ENCODE measurements at places on chromosomes 6 and 20. TPM values are rescaled to one million over a fixed set of nuclear protein-coding genes. Genes with fewer than 3 reads are reported as not detected.

DNA sequence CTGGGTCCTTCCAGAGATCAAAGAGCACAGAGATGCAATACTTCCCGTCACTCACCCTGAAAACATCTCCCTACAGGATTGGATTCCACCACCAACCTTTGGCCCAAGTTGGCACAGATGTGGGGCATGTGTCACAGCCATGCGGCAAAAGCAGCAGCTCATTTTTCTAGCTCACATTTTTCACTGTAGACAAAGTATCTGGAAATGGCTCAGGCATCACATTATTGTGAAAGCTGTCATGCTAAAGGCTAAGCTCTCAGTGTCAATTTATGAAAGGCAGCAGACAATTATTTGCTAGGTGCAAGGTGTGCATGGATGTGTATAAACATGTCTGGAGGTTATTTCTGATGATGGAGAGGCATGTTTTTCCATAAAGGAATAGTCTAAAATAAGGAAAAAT is 248.8 kb upstream of the PRND start:
- no peaks in the 10 kb centered on the region for H3K36me3 ChIP-seq
- no peak overlapping the region for H3K4me3 ChIP-seq
- no peaks in the 10 kb centered on the region for H3K27me3 ChIP-seq
- H3K4me1 ChIP-seq, result no peaks in the 10 kb centered on the region
- H3K27ac ChIP-seq, result no peak overlapping the region

- H3K4me1 ChIP-seq, result no peaks in the 10 kb centered on the region
- no peak overlapping the region for H3K27ac ChIP-seq
- no peaks in the 10 kb centered on the region for H3K27me3 ChIP-seq
- no peak for DNase-seq
- no peak overlapping the region for H3K4me3 ChIP-seq
- H3K36me3 ChIP-seq, result no peaks in the 10 kb centered on the region
Observed at GRCh38 chr6:6837541-6838080, 249.1 kb downstream of the LY86 start.

- no peaks in the 10 kb centered on the region for H3K27me3 ChIP-seq
- no peak overlapping the region for H3K27ac ChIP-seq
- DNase-seq, result no peak
- no peak overlapping the region for H3K4me3 ChIP-seq
- peaks cover 5% of the 10 kb centered on the region for H3K4me1 ChIP-seq
Observed at GRCh38 chr6:83047065-83047754, 18.4 kb downstream of the UBE3D start.

DNA sequence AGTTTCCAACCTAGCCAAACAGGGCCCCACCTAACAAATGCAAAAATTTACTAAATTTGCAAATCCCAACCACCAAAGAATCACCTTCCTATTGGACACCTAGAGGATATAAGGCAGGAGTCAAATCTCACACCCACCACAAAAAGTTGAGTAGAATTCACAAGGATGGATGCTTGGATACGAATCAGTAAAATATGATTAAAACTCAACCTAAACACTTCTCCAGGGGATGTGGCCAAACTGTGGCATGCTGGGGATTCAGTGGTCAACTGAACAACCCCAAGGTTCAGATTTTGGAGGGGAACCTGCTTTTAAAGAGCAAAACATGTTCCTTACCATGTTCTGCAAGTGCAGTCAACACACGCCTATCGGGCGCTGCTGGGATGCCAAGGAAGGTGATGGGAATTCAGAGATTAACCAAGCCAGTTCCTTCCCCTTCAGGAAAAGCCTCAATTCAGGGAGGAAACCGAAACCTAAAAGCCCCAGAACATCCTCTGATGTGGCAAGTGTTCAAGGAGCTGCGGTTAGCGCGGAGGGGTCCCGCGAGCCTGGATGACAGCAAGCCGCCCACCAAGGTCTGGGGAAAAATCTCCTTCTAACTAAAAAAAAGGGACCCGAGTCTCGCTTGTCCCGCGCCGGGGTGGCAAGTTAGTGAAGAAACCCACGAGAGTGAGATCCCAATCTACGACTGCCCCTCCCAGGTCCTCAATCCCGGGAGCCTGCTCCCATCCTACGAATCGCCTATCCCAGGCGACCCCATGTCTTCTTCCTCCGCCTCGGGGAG is 902 bp downstream of the SAMHD1 start:
- peak overlapping the region; percentile 89 for H3K4me3 ChIP-seq
- H3K36me3 ChIP-seq, result no peaks in the 10 kb centered on the region
- peaks cover 33% of the 10 kb centered on the region for H3K4me1 ChIP-seq
- no peak for DNase-seq
- peak overlapping the region; percentile 81 for H3K27ac ChIP-seq

- H3K4me1 ChIP-seq, result peaks cover 33% of the 10 kb centered on the region
- H3K27me3 ChIP-seq, result no peaks in the 10 kb centered on the region
Observed at GRCh38 chr6:145960918-145961589, 3.1 kb downstream of the SHPRH start.

- H3K4me1 ChIP-seq, result peaks cover 3% of the 10 kb centered on the region
- H3K27ac ChIP-seq, result no peak overlapping the region
- no peaks in the 10 kb centered on the region for H3K27me3 ChIP-seq
- no peaks in the 10 kb centered on the region for H3K36me3 ChIP-seq
Observed at GRCh38 chr20:24723186-24723585, 225.9 kb upstream of the CST7 start.

GRCh38 chr6:90197854-90198496 is 98.7 kb downstream of the BACH2 start:
- peaks cover 67% of the 10 kb centered on the region for H3K4me1 ChIP-seq
- no peak overlapping the region for H3K4me3 ChIP-seq
- peak; percentile 67 for DNase-seq

DNA sequence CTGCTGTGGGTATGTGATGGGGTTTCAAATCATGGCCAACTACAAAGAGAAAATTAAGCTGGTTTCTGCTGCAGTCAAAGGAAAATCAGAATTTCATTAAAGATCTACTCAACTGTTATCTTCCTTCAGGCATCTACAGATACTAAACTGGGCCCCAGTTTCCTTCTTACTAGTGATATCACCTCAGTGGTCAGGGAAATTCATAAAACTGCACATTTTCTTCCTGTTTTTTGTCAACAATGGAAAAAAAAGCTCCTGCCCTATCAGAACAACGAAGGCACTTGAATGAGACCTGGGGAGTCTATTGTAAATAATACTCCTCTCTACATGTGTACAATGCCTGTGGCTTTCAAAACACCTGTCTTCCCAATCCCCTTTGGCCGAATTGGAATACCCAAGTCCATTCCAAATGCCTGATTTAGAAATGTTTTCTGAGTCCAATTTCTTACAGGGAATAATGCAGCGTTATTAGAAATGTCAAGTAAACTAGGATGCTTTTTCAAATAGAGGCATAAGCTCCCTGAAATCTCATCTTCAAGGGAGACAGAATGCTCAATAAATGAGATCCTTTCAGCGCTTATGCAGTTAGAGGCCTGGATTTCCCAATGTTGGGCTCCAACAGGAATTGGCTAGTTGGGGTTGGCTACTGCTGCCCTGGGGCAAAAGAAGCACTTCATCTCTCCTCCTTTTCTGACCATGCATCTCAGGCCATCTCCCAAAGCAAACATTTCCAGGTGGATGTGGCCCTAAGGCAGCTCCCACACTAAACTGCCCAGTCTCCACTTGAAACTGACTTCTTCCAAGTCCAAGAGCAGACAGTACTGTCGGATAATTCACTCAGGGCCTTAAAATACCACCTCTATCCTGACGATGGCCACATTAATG is 143.3 kb downstream of the NFATC2 start:
- no peak overlapping the region for H3K27ac ChIP-seq
- H3K4me1 ChIP-seq, result peaks cover 40% of the 10 kb centered on the region
- no peak overlapping the region for H3K4me3 ChIP-seq

DNA sequence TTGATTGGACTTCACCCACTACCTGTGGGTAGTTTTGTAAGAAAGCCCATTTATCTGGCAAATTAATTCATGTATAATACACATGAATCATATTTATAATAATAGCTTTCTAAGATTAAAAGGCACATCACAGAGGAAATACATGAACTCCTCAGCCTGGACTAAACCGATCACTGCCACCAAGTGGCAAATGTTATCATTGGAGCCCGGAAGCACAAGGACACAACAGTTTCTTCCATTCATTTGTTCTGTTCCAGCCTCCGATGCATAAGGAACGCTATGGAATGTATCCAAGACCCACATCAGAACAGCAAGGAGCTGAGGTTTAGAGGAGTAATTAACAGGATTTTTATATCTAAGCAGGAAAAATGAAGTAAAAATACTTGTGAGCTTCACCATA is 13.9 kb upstream of the IPCEF1 start:
- DNase-seq, result no peak
- no peaks in the 10 kb centered on the region for H3K27me3 ChIP-seq
- H3K4me1 ChIP-seq, result no peaks in the 10 kb centered on the region
- H3K27ac ChIP-seq, result no peak overlapping the region
- no peaks in the 10 kb centered on the region for H3K36me3 ChIP-seq
- no peak overlapping the region for H3K4me3 ChIP-seq

DNA sequence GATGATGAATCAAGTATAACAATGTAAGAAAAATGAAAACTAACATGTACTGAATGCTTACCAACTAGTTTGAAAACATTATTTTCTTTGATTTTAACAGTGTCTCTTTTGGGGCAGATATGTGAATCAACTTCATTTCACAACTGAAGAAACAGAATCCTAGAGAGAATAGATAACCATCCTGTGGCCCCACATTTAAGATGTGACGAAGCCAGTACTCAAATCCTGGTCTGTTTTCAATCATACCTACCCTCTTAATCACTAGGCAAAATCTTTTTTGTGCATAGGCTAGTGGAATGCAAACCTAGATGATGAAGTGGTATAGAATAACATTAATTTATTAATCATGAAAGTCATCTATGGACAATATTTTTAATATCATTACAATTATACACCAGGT is 371.6 kb upstream of the EPHA7 start:
- H3K4me1 ChIP-seq, result no peaks in the 10 kb centered on the region
- no peak overlapping the region for H3K4me3 ChIP-seq
- no peak for DNase-seq
- H3K27ac ChIP-seq, result no peak overlapping the region
- H3K36me3 ChIP-seq, result no peaks in the 10 kb centered on the region

DNA sequence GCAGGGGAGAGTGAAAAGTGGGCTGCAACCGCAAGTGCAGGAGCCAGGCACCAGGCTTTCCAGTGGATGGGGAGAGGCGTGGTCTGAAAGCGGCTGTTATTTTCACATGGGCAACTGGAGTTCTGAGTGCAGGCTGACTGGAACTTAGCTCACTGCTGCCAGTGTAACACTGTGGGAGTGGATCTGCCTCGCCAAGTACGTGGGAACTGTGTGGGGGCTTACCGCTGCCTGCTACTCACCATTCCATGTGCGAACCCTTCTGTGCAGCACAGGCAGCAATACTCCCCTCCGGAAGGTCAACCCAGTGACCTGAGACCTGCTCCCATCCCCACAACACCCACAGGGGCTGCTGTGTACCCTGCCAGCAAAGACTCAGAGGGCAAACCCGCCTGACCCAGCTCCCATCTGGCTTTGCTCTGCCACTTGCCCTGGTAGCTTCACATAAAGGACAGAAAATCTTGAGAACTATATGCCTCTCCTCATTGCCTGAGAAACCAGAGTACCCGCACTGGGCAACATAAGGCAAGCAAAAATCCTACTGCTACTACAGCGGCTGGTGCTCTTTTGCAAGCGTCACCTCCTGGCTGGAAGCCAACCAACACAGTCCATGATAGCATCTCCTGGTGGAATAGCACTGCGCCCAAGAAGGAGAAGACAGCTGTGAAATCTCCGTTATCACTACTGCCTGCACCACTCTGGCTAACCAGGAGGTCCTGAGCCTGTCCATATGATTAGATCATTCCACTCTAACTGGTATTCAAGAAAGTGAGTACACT is 54.4 kb upstream of the SIRPG start:
- H3K27ac ChIP-seq, result no peak overlapping the region
- DNase-seq, result no peak
- H3K27me3 ChIP-seq, result no peaks in the 10 kb centered on the region
- no peaks in the 10 kb centered on the region for H3K36me3 ChIP-seq
- H3K4me3 ChIP-seq, result no peak overlapping the region

DNA sequence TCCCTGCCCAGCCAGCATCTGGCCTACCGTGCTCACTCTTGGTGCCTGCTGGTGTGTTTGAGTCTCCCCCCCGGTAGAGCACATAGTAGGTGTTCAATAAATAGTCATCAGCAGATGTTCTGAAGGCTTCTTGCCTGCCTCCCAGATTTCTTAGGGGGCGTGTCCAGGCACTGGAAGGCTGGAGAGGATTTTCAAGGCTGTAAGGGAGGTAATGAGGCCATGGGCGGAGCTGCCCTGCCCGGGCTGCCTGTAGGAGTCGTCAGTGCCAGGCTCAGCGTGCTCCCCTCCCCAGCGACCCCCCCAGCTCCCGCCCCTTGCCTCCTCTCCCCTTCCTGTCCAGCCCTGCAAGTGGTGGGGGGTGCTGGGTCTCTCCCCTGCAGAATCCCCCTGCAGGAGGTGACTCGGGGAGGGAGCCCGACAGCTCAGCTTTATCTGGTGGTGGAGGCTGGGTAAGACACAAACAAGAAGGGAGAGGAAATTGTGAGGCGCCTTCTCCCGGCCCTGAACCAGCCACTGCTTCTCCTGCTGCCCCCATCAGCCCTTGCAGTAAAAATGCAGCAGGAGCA is 55.9 kb downstream of the BCAS4 start:
- no peak for DNase-seq
- H3K27me3 ChIP-seq, result no peaks in the 10 kb centered on the region
- H3K4me3 ChIP-seq, result no peak overlapping the region
- no peaks in the 10 kb centered on the region for H3K4me1 ChIP-seq
- no peaks in the 10 kb centered on the region for H3K36me3 ChIP-seq
- H3K27ac ChIP-seq, result no peak overlapping the region

GRCh38 chr20:23508449-23509229 is 17.7 kb downstream of the CST8 start:
- H3K36me3 ChIP-seq, result no peaks in the 10 kb centered on the region
- DNase-seq, result no peak
- H3K4me1 ChIP-seq, result no peaks in the 10 kb centered on the region
- no peaks in the 10 kb centered on the region for H3K27me3 ChIP-seq
- H3K4me3 ChIP-seq, result no peak overlapping the region
- H3K27ac ChIP-seq, result no peak overlapping the region

- H3K27me3 ChIP-seq, result no peaks in the 10 kb centered on the region
- H3K4me1 ChIP-seq, result peaks cover 6% of the 10 kb centered on the region
- DNase-seq, result no peak
- H3K4me3 ChIP-seq, result no peak overlapping the region
Observed at GRCh38 chr6:139533573-139534471, 159.4 kb upstream of the CITED2 start.

DNA sequence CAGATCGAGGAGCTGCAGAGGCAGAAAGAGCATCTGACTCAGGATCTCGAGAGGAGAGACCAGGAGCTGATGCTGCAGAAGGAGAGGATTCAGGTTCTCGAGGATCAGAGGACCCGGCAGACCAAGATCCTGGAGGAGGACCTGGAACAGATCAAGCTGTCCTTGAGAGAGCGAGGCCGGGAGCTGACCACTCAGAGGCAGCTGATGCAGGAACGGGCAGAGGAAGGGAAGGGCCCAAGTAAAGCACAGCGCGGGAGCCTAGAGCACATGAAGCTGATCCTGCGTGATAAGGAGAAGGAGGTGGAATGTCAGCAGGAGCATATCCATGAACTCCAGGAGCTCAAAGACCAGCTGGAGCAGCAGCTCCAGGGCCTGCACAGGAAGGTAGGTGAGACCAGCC is 26.2 kb downstream of the C20orf173 start:
- no peak for DNase-seq
- no peaks in the 10 kb centered on the region for H3K4me1 ChIP-seq
- no peak overlapping the region for H3K27ac ChIP-seq
- no peaks in the 10 kb centered on the region for H3K27me3 ChIP-seq
- H3K36me3 ChIP-seq, result no peaks in the 10 kb centered on the region

The DAAM2 gene
- 84.0 TPM for total RNA-seq

The FILIP1 gene
- 113 TPM for total RNA-seq

The SKIC2 gene
- 51.9 TPM for total RNA-seq

The INSM1 gene
- total RNA-seq, result not detected

The TMC2 gene
- total RNA-seq, result not detected

The CTCFL gene
- not detected for total RNA-seq

The GABRR1 gene
- total RNA-seq, result not detected

The GMNN gene
- total RNA-seq, result 2.7 TPM
